AG08396 (cell line): ENCODE measurements at places on chromosomes 5 and 9.

- DNase-seq, result no peak
Observed at GRCh38 chr5:100731768-100732167, 171.3 kb downstream of the ST8SIA4 start.

DNA sequence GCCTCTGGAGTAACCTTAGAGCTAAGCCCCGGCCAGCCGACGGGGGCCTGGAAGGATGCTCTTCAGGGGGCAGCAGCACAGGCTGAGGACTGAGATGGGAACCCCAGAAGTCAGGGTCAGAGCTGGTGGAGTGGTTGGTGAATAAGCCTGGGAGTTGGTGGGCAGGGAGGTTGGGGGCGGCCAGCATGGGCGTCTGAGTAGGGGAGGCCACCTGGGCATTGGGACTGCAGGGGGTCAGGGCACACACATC lies 14.4 kb downstream of the NINJ1 start:
- no peak for DNase-seq

GRCh38 chr5:145316282-145316681 lies 518.9 kb downstream of the PRELID2 start:
- DNase-seq, result no peak

GRCh38 chr5:174281855-174282254 lies 236.3 kb downstream of the NSG2 start:
- DNase-seq, result no peak

DNA sequence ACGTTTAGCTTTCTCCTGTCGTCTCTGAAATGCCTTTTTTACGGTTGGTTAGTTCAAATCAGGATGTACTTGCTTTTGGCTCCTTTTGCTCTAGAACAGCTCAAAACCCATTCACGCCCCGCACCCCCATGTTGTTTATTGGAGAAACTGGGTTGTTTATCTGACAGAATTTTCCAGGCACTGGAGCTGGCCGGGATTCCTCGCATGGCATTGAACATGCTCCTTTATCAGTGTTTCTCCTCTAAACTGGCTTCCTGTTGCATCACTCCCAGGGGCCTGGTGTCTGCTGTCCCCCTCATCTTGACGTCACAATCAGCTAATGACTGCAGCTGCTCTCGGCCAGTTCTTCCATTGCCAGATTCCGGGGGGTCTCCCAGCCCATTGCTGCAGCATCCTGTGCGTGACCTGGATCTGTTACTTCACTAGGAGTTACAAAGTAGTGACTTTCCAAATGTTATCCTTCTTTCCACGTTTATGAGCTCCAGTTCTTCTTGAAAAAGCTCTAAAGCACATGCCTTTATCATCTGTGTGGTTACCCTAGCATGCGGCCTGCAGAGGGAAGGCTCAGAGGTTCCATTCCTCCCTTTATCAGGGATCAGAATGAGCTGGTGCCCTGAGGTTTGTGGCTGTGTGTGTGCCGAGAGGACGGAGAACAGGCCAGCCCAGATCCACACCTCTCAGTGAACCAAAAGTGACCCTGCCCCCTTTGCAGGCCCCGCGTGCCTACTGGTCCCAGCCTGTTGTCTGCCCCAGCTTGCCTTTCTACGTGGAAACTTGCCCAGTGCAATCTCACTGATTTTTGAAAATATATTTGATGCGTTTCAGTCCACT lies 27.5 kb downstream of the FAM163B start:
- DNase-seq, result peak; percentile 55

GRCh38 chr9:385818-386398 lies 171.2 kb downstream of the DOCK8 start:
- peak; percentile 52 for DNase-seq

DNA sequence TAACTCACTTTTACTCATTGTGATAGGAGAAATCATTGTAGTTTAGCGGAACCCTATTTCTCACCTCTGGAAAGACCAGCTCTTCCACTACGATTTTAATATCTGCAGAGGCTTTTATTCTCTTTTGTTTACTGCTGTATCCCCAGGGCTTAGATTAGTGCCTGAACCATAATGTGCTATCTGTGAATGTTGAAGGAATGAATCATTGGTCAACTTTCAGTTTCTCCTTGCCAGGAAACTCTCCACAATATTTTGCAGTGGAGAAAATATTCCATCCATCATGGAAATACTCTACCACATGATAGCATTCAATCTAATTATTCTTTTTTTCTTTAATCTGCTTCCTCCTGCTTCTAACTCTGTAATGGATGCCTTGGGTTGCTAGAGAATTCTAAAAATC lies 263.5 kb upstream of the PTPRD start:
- no peak for DNase-seq

DNA sequence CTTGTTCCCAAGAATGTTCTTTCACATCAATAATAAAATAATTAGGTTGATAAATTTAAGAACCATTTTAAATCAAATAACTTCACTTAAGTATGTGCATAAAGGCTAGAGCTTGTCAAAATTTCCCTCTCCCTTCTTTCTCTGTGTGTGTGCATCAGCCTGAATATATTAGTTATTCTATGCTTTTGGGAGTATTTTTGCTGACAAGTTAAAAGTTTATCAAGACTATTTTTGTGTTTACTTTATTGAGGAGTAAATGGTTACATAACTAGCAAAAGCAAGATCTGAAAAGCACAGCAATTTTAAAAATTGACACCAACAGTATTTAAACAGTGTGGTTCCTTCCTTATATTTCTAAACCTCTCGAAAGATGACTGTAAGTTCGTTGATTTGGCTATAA lies 261.7 kb downstream of the ISL1 start:
- DNase-seq, result no peak

GRCh38 chr9:74245866-74246497 lies 251.2 kb upstream of the RORB start:
- DNase-seq, result no peak

- DNase-seq, result no peak
Observed at GRCh38 chr9:133071484-133072150, 9.8 kb downstream of the CEL start.

- DNase-seq, result no peak
Observed at GRCh38 chr5:2433086-2433485, 318.4 kb downstream of the IRX2 start.

- no peak for DNase-seq
Observed at GRCh38 chr5:59569608-59570334, 323.8 kb downstream of the PDE4D start.

DNA sequence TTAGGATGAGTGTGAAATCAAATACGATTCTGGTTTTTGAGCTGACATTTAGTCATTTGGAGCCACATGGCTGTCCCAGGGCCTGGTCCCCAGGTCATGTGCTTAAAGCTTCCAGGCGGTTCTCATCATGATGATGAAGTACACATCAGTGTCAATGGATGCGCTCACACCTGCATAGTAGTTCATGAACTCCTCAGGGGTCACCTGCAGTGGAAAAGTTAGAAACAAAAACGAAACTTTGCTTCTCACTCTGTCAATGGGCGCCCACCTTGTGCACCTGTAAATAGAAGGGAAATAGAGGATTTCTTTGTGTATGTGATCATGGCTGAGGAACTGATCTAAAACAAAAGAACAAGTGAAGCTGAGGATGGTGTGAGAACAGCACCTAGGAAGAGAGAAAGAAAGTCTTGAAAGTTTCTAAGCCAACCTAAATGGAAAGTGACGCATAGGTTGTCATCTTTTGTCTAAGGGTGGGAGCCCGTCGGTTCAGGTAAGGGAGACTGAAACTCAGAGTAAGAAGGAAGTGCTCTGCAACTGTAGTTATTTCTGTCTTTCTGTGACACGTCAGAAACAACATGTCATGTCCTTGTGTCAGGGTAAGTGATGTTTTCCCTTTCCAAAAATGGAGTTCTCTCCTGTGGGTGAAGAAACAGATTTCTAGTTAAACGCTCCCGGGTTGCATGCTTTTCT lies 33.8 kb downstream of the CAPSL start:
- no peak for DNase-seq

DNA sequence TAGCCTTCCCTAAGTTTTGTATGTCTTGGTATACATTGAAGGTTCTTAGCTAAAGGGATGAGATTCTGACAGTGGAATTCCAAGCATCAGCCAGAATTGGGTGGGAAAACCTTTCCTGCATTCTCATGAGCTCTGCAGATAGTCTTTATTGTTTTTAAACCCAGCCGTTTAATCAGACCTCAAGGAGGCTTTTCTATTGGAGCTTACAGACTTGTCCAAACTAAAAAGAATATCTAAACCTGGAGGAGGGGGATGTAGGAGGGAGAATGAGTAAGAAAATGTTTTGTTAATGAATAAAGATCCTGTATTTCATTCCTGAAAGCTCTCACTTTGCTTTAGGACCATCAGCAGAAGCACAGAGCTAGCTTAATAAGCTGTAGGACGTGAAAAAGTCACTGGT lies 41.7 kb downstream of the EBF1 start:
- DNase-seq, result no peak

- peak; percentile 15 for DNase-seq
Observed at GRCh38 chr5:41636605-41637004, 126.2 kb upstream of the PLCXD3 start.

- DNase-seq, result no peak
Observed at GRCh38 chr5:6419340-6419852, 29.3 kb upstream of the UBE2QL1 start.

- DNase-seq, result peak; percentile 22
Observed at GRCh38 chr5:146560205-146560812, 44.3 kb upstream of the GPR151 start.

- no peak for DNase-seq
Observed at GRCh38 chr5:55572020-55572419, 37.3 kb upstream of the PLPP1 start.

GRCh38 chr5:137567226-137567625 lies 68.1 kb upstream of the SPOCK1 start:
- DNase-seq, result no peak

DNA sequence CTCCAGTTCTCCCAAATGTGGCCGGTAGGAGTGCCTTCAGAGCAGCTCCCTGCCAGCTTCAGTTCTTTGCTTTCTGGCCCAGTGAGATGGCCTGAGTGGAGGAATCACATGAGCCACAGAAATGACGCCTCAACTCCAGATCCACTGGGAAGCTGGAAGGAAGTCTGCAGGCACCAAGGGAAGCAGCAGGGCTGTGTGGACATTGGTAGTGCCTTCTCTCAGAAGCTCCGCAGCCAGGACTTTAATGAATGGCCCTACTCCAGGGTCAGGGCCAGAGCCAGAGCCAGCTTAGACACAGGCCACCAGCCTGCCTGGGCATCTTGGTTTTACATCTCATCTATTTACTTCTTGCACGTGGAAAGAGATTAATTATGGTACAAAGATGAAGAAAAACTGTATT lies 12.0 kb upstream of the PSMB7 start:
- no peak for DNase-seq

- no peak for DNase-seq
Observed at GRCh38 chr9:133971981-133972941, 19.9 kb downstream of the VAV2 start.

DNA sequence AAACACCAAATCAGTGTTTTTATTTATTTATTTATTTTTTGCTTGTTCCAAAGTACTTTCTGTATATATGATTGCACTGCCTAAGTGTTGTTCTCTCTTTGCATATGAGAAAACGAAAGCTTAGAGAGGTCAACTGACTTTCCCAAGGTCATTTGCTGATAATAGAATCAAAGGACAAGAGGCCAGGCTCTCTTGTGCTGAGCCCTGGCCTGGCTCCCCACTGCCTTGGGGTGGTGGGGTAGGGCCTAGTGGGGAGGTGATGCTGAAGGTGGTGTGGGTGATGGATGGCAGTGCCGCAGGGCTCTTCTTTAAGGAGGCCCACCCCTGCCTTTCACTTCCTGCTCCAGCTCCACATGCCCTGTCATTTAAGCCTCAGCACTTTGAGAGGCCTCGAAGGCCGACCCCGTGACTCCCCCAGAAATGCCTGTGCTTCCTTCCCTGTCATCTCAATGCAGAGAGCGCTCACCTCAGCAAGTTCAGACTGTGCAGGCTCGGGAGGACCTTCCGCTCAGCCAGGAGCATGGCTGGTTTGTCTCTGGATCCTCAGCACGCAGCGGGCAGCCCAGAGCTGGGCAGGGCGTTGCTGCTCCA lies 59.5 kb downstream of the SMIM23 start:
- no peak for DNase-seq

- no peak for DNase-seq
Observed at GRCh38 chr5:146580237-146580636, 64.2 kb upstream of the GPR151 start.
